Neural crest cell (in vitro differentiated cells): ENCODE measurements at places on chromosomes 1 and 21. TPM values are rescaled to one million over a fixed set of nuclear protein-coding genes. Genes with fewer than 3 reads are reported as not detected.

- DNase-seq, result no peak
- no peaks in the 10 kb centered on the region for H3K27me3 ChIP-seq
- no peaks in the 10 kb centered on the region for H3K36me3 ChIP-seq
- H3K4me1 ChIP-seq, result no peaks in the 10 kb centered on the region
- no peak overlapping the region for H3K27ac ChIP-seq
- no peak overlapping the region for H3K4me3 ChIP-seq
These were observed 112.6 kb upstream of the B3GALT2 start for GRCh38 chr1:193299038-193299437.

DNA sequence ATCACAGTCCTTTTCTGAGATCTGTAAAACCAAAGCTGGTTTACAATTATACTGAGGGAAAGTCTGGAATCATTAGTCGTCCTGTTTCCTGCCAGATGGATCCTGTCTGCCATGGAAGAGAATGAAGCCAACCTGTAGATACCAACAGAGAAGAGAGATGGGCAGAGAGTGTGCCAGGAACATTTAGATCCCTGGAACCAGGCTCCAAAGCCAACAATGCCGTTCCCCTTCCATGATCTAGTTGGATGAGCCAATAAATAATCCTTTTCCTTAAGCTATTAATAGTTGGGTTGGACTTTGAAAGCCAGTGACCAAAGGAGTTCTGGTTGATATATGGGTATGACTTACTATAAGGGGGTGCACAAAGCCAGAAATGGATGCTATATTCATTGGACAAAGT, 15.0 kb downstream of the CAPN8 start:
- H3K27ac ChIP-seq, result no peak overlapping the region
- H3K4me1 ChIP-seq, result peaks cover 23% of the 10 kb centered on the region
- DNase-seq, result no peak
- H3K27me3 ChIP-seq, result no peaks in the 10 kb centered on the region

GRCh38 chr1:26218906-26219494, 15.0 kb upstream of the CEP85 start:
- peaks cover 7% of the 10 kb centered on the region for H3K27me3 ChIP-seq
- H3K36me3 ChIP-seq, result no peaks in the 10 kb centered on the region
- no peak overlapping the region for H3K27ac ChIP-seq
- peaks cover 8% of the 10 kb centered on the region for H3K4me1 ChIP-seq
- DNase-seq, result no peak

DNA sequence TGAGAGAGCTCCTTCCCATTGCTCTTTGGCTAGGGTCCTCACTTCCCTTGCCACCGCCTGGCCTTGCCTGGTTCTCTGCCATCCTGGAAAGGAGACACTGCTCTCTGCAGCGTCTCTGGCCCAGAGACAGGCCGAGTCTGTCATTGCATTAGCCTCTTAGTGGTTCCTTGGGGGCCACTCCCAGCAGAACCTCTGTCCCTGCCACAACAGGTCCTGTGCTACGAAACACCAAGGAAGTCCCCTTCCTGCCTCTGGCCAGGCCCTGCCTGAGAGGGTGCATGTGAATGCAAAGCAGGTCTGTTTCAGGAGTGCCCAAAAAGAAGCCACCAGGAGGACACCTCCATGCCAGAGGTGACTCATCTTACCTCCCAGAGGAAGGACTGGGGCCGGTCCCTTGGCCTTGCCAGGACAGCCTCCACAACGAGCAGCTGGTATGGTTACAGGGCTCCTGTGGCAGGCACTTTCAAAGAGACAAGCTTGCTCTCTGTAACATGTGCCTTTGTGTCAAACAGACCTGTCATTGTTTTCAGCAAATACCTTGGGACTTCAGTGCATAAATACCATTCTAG, 59.6 kb downstream of the VPS26C start:
- peaks cover 7% of the 10 kb centered on the region for H3K27me3 ChIP-seq
- H3K4me3 ChIP-seq, result peak overlapping the region; percentile 61
- no peak for DNase-seq
- peaks cover 34% of the 10 kb centered on the region for H3K36me3 ChIP-seq
- H3K4me1 ChIP-seq, result peaks cover 27% of the 10 kb centered on the region
- no peak overlapping the region for H3K27ac ChIP-seq

- H3K36me3 ChIP-seq, result no peaks in the 10 kb centered on the region
- peaks cover 10% of the 10 kb centered on the region for H3K4me1 ChIP-seq
- H3K27me3 ChIP-seq, result peaks cover 33% of the 10 kb centered on the region
- no peak overlapping the region for H3K4me3 ChIP-seq
- DNase-seq, result no peak
- no peak overlapping the region for H3K27ac ChIP-seq
These were observed 198.1 kb upstream of the KIAA0040 start for GRCh38 chr1:175390522-175391254.

ASTN1 gene
- total RNA-seq, result 21.8 TPM in 2 replicates
